ENCODE measurements at places on chromosomes 12 and 14.

GRCh38 chr14:101791919-101792572, 30.5 kb downstream of the PPP2R5C start:
- no peak for DNase-seq
- peak overlapping the region; percentile 83 for H3K27ac ChIP-seq
- peaks cover 24% of the 10 kb centered on the region for H3K4me1 ChIP-seq

DNA sequence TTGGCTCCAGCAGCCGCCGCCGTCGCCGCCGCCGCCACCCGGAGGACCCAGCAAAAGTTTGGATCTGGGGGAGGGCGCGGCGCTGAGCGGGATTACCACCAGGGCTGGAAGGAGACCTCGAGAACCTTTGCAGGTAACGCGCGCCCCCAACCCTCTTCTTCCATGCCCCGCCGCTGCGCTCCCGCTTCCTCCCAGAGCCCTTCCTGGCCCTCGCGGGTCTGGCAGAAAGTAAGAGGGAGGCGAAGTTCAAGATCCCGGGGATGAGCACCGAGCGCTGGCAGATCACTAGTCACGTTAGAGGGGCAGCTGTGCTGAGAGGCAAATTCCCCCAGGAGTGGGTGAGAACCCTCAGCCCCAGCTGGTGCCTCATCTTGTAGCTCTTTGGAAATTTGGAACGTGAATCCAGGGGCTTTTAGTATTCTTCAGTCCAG, 3.9 kb downstream of the FLRT2 start:
- H3K4me1 ChIP-seq = peaks cover 3% of the 10 kb centered on the region
- no peak for DNase-seq
- H3K4me3 ChIP-seq = no peak overlapping the region
- peaks cover 54% of the 10 kb centered on the region for H3K27me3 ChIP-seq

DNA sequence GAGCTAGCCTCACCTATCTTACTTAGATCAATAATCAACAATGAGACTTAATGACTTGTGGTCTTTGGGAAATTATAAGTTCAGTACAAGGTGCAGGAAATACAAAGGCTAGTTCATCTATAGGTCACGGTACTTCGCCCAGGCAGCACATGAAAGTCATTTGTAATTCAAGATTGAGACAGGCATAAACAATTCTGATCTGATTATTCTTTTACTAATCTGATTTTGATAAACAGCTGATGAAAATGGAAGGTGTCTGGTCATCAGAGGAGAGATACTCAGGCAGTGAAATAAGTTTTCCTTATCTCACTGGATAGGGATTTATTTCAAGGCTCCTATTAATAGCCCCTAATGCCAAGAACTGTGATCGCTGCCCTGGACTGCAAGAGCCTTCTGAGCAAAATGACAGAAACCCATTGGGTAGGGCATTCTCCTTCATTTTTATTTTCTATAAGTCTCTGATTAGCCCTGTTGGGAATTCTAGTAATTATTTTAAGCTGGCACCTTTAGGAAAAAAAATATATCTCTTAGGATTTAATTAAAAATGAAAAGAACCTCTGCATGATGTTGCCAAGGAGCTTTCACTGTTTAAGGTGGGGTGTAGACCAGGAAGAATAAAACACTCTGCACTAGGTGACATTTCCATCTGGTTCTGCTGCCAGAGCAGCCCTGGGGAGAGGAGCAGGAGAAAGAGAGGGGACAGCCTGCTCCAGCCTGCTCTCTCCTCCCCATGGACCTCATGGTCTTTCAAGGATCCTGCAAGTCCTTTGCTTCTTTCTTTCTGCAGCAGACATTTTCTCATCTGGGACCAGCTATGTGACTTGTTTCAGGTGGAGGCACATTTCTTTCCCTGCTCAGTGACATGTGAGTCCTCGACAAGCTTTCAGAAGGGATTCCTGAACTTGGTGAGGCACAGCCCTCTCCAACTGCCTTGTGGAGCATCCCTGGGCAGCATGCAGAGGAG, 44.8 kb downstream of the SSPN start:
- DNase-seq = no peak
- no peak overlapping the region for H3K4me3 ChIP-seq
- peaks cover 15% of the 10 kb centered on the region for H3K27me3 ChIP-seq
- H3K4me1 ChIP-seq = no peaks in the 10 kb centered on the region
- no peaks in the 10 kb centered on the region for H3K36me3 ChIP-seq

GRCh38 chr12:12214201-12214600, 52.6 kb downstream of the LRP6 start:
- no peak overlapping the region for H3K27ac ChIP-seq
- no peak for DNase-seq
- no peak overlapping the region for H3K4me3 ChIP-seq
- peaks cover 43% of the 10 kb centered on the region for H3K4me1 ChIP-seq
- no peaks in the 10 kb centered on the region for H3K36me3 ChIP-seq

- no peaks in the 10 kb centered on the region for H3K27me3 ChIP-seq
- no peak overlapping the region for H3K27ac ChIP-seq
- DNase-seq = no peak
- no peak overlapping the region for H3K4me3 ChIP-seq
These were observed 224.3 kb upstream of the ATP2B1 start for GRCh38 chr12:89932954-89933353.

GRCh38 chr12:101803978-101804377, 26.8 kb downstream of the GNPTAB start:
- H3K4me3 ChIP-seq = no peak overlapping the region
- H3K27me3 ChIP-seq = no peaks in the 10 kb centered on the region
- no peak for DNase-seq

- no peak overlapping the region for H3K27ac ChIP-seq
- H3K4me3 ChIP-seq = no peak overlapping the region
- H3K4me1 ChIP-seq = no peaks in the 10 kb centered on the region
- H3K27me3 ChIP-seq = no peaks in the 10 kb centered on the region
These were observed 506.0 kb upstream of the TMEM132C start for GRCh38 chr12:127760996-127761395.

GRCh38 chr12:130087222-130087621, 75.0 kb upstream of the FZD10 start:
- H3K36me3 ChIP-seq = no peaks in the 10 kb centered on the region
- H3K4me3 ChIP-seq = peak overlapping the region; percentile 92
- DNase-seq = no peak
- peaks cover 36% of the 10 kb centered on the region for H3K4me1 ChIP-seq

DNA sequence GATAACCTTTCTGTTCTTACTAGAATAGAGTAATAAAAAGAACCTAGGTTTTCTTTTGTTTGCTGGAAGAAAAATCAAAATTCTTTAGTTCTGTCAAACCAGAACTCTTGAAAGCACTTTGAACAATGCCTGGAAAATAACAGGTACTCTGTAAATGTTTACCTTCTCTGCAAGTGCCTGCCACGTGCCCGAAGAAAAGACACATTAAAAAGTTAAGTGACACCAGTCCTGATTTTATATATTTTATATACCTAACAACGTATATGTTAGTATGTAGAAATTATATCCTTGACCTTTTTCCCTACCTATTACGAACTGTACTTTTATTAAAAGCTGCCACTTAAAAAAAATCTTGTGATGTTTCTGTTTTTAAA, 976 bp downstream of the THAP2 start:
- H3K27ac ChIP-seq = peak overlapping the region; percentile 98
- H3K4me1 ChIP-seq = peaks cover 43% of the 10 kb centered on the region
- no peak for DNase-seq
- peak overlapping the region; percentile 96 for H3K4me3 ChIP-seq
- H3K27me3 ChIP-seq = no peaks in the 10 kb centered on the region
- H3K36me3 ChIP-seq = peaks cover 15% of the 10 kb centered on the region

- H3K4me1 ChIP-seq = peaks cover 5% of the 10 kb centered on the region
- H3K27ac ChIP-seq = no peak overlapping the region
- H3K27me3 ChIP-seq = no peaks in the 10 kb centered on the region
These were observed 246.1 kb downstream of the SSPN start for GRCh38 chr12:26441434-26441833.

- no peak for DNase-seq
- H3K36me3 ChIP-seq = peaks cover 58% of the 10 kb centered on the region
- H3K4me1 ChIP-seq = peaks cover 4% of the 10 kb centered on the region
- no peak overlapping the region for H3K4me3 ChIP-seq
- no peaks in the 10 kb centered on the region for H3K27me3 ChIP-seq
These were observed 350.1 kb downstream of the NELL2 start for GRCh38 chr12:44525806-44526654.

GRCh38 chr14:51954657-51955056, 34.7 kb upstream of the RTRAF start:
- no peak overlapping the region for H3K4me3 ChIP-seq
- H3K27me3 ChIP-seq = no peaks in the 10 kb centered on the region
- H3K36me3 ChIP-seq = peaks cover 98% of the 10 kb centered on the region

DNA sequence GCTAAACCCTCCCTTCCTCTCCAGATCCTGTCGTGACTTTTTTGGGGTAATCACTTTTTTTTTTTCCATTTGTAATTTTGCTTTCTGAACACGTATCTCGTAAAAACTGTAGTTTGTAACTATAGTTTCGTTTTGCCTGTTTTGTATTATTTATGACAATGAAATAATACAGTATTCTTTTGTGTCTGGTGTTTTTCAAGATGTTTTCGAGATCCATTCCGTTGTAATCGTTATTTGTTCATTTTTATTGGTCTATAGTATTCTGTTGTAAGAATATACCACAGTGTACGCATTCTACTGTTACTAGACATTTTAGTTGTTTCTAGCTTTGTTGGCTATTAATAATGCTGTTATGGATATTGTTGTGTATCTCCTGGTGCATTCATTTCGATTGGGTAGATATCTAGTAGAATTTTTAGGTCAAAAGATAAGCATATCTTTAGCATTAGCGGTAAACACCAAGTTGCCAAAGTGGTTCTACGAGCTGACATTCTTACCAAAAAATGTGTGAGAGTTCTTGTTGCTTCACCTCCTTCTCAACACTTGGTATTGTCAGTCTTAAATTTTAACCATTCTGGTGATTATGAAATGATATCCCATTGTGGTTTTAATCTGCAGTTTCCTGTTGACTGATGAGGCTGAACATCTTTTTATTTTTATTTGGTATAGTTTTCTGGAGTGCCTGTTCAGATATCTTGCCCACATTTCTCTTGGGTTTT, 92.3 kb upstream of the EVL start:
- peak overlapping the region; percentile 93 for H3K27ac ChIP-seq
- no peak for DNase-seq
- peak overlapping the region; percentile 88 for H3K4me3 ChIP-seq
- H3K36me3 ChIP-seq = no peaks in the 10 kb centered on the region
